ENCODE measurements at places on chromosomes 5 and 9. TPM values are rescaled to one million over a fixed set of nuclear protein-coding genes. Genes with fewer than 3 reads are reported as not detected.

The PCDHGA2 gene
- 1.4 TPM for total RNA-seq

The UNC5A gene
- under 0.01 TPM for total RNA-seq

The TMEM215 gene
- total RNA-seq, result not detected

The FBP2 gene
- total RNA-seq, result under 0.01 TPM

The FAM13B gene
- 20.1 TPM for total RNA-seq

The TMEM174 gene
- total RNA-seq, result not detected

The OR2Y1 gene
- not detected for total RNA-seq

The CCDC183 gene
- total RNA-seq, result 0.37 TPM

The OLFML2A gene
- total RNA-seq, result 47.8 TPM

The EGR1 gene
- 0.73 TPM for total RNA-seq

The RELL2 gene
- total RNA-seq, result 3.3 TPM

The SLC23A1 gene
- total RNA-seq, result not detected

The NOXA1 gene
- 0.37 TPM for total RNA-seq

The LEAP2 gene
- 0.37 TPM for total RNA-seq

The SAXO1 gene
- not detected for total RNA-seq

The SLCO4C1 gene
- total RNA-seq, result under 0.01 TPM

The PCDHB5 gene
- total RNA-seq, result under 0.01 TPM

The SELENOP gene
- total RNA-seq, result 68.3 TPM

The MORN5 gene
- not detected for total RNA-seq

Data from subcutaneous preadipocyte (primary cell).